ENCODE measurements at places on chromosomes 12 and 14. TPM values are rescaled to one million over a fixed set of nuclear protein-coding genes. Genes with fewer than 3 reads are reported as not detected.

GRCh38 chr12:126507231-126507630 lies 1442.0 kb downstream of the AACS start:
- no peaks in the 10 kb centered on the region for H3K36me3 ChIP-seq
- DNase-seq = no peak
- H3K4me1 ChIP-seq = no peaks in the 10 kb centered on the region
- H3K27me3 ChIP-seq = no peaks in the 10 kb centered on the region
- H3K4me3 ChIP-seq = no peak overlapping the region

Gene ZC3H14
- total RNA-seq = 65.1 TPM

Gene SLC5A8
- total RNA-seq = not detected

GRCh38 chr14:103386713-103387329 lies 1.6 kb downstream of the MARK3 start:
- 0 out of 2 replicates have a peak, but pooled peaks cover 1% of the 10 kb centered on the region for H3K27me3 ChIP-seq
- no peak for DNase-seq
- H3K27ac ChIP-seq = no peak overlapping the region
- no peaks in the 10 kb centered on the region for H3K36me3 ChIP-seq

Gene SPTB
- not detected for total RNA-seq

Gene ACYP1
- 11.1 TPM for total RNA-seq

DNA sequence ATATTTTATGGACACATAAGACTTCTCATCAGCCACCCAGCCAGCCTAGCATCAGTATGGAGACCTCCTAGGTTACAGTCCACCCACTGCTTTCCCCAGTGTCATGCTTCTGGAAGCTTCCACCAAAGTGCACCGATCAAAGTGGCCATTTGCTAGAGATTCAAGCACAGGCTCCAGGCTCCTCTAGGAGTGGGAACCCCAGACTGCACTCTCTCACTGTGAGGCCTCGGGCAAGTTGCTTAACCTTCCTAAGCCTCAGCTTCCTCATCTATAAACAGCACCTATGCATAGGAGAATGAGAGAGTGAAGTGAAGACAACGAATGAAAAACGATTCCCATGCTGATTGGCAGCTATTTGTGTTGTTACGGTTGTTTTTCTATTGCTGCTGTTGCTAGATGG lies 94.4 kb downstream of the DICER1 start:
- no peak for DNase-seq
- no peaks in the 10 kb centered on the region for H3K36me3 ChIP-seq
- peaks cover 7% of the 10 kb centered on the region for H3K27me3 ChIP-seq
- no peak overlapping the region for H3K27ac ChIP-seq
- no peak overlapping the region for H3K4me3 ChIP-seq
- H3K4me1 ChIP-seq = no peaks in the 10 kb centered on the region

DNA sequence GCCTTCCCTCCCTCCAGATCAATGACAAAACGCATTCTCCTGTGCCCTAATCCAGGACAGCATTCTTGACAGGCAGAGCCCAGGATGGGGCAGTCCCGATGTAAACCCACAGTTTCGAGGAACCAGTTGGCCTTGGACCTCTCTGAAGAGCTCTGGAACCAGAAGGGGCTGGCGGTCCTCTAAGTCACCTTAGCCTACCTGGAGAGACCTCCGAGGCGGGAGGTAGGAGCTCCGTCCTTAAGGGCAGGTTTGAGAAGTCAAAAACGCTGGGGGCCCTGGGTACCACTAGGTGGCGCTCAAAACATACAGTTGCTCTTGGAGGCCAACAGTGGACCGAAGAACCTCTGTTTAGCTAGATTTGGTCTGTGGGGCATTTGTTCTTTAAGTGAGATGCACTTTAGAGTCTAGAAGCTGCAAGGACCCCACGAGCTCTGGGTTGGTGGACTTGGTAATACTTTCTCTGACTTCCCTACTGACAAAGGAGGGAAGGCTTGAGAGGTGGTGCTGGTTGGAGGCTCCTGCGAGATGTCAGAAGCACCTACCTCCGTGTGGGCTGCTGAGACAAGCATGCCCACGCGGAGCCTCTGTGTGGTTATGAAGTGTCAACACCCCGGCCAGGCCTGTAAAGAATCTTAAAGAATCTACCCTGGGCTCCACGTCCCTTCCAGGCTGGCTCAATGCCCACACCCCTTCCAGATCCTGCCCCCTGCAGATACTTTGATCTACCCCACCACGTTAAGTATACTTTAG lies 74.8 kb upstream of the CHST11 start:
- no peaks in the 10 kb centered on the region for H3K27me3 ChIP-seq
- no peak overlapping the region for H3K27ac ChIP-seq
- no peaks in the 10 kb centered on the region for H3K4me1 ChIP-seq
- no peak overlapping the region for H3K4me3 ChIP-seq
- no peaks in the 10 kb centered on the region for H3K36me3 ChIP-seq

Gene CPNE8
- 3.6 TPM for total RNA-seq

DNA sequence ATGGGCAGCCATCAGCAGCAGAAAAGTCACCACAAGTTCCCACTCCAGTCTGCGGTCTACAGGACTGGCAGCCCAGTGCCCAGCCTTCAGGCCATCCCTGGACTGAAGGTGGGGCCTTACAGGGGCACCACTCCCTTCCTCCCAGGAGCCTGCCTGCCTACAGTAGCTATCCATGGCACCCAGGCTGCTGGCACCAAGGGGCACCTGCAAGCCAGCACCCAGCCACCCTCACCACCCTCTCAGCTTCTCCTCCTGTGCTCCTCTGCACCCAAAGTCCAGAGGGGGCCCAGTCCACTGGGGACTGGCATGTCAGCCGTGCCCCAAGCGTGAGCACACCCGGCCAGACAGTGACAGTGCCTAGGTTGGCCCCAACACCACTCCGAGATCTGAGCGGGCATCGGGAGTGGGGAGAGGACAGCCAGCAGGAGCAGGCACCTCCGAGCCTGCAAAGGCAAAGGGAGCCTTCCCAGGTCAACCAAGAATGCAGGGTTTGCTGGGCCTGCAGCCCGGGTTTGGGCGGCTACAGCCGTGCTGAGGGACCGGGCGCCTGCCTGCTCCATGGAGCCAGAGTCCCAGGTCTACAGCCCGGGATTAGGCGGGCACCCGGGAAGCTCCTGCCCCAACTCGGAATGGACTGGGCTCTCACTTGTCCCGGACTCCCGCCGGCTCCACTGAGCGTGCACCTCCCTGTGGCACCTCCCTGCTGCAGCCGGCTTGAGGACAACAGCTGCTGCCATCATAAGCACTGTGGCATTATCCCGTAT lies 8.1 kb upstream of the OR6C65 start:
- H3K4me1 ChIP-seq = no peaks in the 10 kb centered on the region
- no peak for DNase-seq
- H3K36me3 ChIP-seq = no peaks in the 10 kb centered on the region
- no peak overlapping the region for H3K27ac ChIP-seq
- no peaks in the 10 kb centered on the region for H3K27me3 ChIP-seq

GRCh38 chr14:89955022-89955744 lies 544 bp upstream of the TDP1 start:
- no peak for DNase-seq
- H3K4me1 ChIP-seq = peaks cover 26% of the 10 kb centered on the region
- no peaks in the 10 kb centered on the region for H3K36me3 ChIP-seq
- H3K4me3 ChIP-seq = peak overlapping the region; percentile 80
- H3K27ac ChIP-seq = peak overlapping the region; percentile 78
- H3K27me3 ChIP-seq = no peaks in the 10 kb centered on the region

DNA sequence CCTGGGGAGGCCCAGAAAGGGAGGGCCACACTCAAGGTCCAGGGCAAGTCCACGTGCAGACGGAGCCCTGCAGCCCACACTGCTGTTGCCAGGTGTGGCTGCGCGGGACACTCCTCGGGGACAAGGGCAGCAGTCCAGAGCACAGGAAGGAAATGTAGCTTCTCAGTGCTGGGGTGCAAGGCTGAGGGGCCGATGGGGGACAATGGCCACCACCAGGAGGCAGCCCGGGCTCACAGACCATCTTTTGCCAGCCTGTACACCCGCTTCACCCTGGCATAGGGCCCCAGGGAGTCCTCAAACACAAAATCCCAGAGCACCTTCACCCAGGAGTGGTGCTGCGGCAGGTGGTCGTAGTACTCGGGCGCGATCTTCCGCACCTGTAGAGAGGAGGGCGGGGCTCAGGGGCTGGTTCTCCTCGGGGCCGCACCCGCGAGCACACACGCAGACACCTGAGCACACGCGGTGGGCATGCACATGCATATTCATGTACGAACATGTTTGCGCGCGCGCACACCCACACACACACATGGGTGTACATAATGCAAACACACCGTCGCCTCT lies 12.8 kb downstream of the DEGS2 start:
- H3K36me3 ChIP-seq = no peaks in the 10 kb centered on the region
- H3K27me3 ChIP-seq = no peaks in the 10 kb centered on the region
- peaks cover 60% of the 10 kb centered on the region for H3K4me1 ChIP-seq
- no peak overlapping the region for H3K4me3 ChIP-seq
- DNase-seq = no peak

Gene NPAS3
- not detected for total RNA-seq

DNA sequence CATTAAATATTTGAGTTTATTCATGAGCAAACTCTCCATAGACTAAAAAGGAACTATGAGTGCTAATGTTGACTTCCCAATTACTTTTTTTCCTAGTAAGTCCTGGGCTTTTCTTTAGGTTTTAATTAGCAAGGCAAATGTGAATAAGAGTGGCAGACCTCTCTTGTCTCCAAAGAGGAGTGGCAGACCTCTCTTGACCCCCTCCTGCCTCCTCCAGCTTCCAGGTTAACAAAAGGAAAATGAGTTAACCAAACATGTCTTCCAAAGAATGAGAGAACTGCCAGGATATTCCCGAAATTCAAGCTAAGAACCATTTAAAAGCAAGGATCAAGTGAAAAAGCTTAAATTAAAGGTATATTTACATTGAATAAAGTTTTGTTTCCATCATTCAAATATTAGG lies 253.2 kb downstream of the MDGA2 start:
- DNase-seq = no peak
- no peaks in the 10 kb centered on the region for H3K4me1 ChIP-seq
- no peaks in the 10 kb centered on the region for H3K36me3 ChIP-seq
- no peak overlapping the region for H3K27ac ChIP-seq
- no peaks in the 10 kb centered on the region for H3K27me3 ChIP-seq

GRCh38 chr12:128554546-128555304 lies 269.0 kb downstream of the SLC15A4 start:
- H3K36me3 ChIP-seq = no peaks in the 10 kb centered on the region
- no peak overlapping the region for H3K27ac ChIP-seq
- no peaks in the 10 kb centered on the region for H3K4me1 ChIP-seq

GRCh38 chr12:109923481-109924245 lies 23.6 kb downstream of the TCHP start:
- no peak for DNase-seq
- H3K27me3 ChIP-seq = no peaks in the 10 kb centered on the region
- H3K27ac ChIP-seq = no peak overlapping the region
- peaks cover 11% of the 10 kb centered on the region for H3K4me1 ChIP-seq

Gene KRT79
- not detected for total RNA-seq

Gene OTX2
- not detected for total RNA-seq

GRCh38 chr12:8088574-8088973 lies 6.5 kb downstream of the NECAP1 start:
- DNase-seq = no peak
- H3K4me3 ChIP-seq = no peak overlapping the region
- peaks cover 8% of the 10 kb centered on the region for H3K36me3 ChIP-seq
- peaks cover 10% of the 10 kb centered on the region for H3K4me1 ChIP-seq
- H3K27ac ChIP-seq = no peak overlapping the region
- no peaks in the 10 kb centered on the region for H3K27me3 ChIP-seq

Gene PMEL
- total RNA-seq = 0.49 TPM

- no peak for DNase-seq
- no peak overlapping the region for H3K27ac ChIP-seq
Observed at GRCh38 chr14:50362764-50363713, 33.6 kb downstream of the CDKL1 start.

Gene P2RX2
- not detected for total RNA-seq

DNA sequence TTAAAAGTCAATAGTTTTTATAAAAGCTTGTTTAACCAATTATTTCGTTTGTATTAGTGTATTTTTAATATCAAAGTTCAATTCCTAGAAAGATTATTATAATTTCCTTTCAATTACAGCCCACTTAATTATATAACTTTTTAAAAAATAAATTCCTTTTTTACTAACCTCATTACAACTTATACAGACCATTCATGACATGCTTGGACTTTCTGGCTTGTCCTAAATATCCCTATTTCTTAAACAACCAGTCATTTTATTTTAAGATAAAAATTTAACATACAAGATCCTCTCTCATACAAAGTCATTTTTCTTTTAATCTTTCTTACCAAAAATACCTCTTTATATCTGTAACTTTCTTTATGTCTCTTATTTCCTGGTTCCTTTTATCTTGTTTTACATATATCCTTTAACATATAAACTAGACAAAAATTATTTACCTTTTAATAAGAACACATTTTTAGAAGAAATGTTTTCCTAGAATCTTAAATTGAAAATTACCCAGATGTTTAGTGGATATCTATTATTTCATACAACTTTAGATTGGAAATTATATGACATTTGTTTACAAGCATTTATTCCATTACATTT lies 10.4 kb upstream of the TMEM263 start:
- DNase-seq = no peak
- no peak overlapping the region for H3K27ac ChIP-seq
- no peak overlapping the region for H3K4me3 ChIP-seq
- no peaks in the 10 kb centered on the region for H3K36me3 ChIP-seq
- peaks cover 12% of the 10 kb centered on the region for H3K4me1 ChIP-seq

Gene TMEM132D
- not detected for total RNA-seq

DNA sequence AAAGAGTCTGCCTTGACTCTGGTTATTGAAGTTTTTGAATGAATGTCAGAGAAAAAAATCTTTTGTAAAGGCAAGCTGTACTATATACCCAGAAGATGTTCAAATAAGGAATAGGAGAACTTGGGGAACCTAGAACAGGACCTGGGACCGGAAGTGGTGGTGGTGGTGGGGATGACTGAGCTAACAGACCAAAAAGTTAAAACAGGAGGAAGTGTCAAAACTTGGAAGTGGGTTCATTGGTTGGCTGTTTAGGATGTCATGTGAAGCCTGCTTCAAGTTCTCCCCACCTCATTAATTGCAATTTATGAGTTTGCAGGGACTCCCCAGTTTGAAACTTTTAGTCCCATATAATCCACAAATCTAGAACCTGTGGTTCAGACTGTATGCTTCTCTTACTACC lies 26.2 kb downstream of the PLXNC1 start:
- no peak for DNase-seq
- no peaks in the 10 kb centered on the region for H3K36me3 ChIP-seq
- no peaks in the 10 kb centered on the region for H3K27me3 ChIP-seq
- H3K27ac ChIP-seq = no peak overlapping the region
- peaks cover 64% of the 10 kb centered on the region for H3K4me1 ChIP-seq

DNA sequence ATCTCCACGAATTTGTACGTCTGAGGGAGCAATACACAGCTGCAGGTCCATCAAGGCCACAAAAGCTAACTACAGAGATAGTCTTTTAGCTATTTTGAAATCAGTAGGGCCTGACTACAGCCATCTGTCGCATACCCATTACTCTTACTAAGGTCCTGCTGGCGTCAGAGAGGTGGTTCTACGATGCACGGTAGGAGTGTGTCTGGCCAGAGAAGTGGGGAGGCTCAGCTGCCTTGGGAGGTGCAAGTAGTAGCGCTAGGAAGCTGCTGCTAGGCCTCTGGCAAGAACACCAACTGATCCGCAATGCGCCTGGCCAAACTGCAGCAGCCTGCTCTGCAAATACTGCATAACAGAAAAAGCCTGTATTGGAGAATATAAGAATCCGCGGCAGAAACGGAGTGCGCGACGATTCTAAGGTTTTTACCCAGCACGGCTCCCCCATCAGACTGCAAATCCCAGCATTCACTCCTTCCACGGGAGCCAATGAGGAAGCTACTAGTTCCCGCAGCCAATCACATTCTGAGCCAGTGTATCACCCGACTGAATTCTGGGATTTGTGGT lies 743 bp upstream of the CAND1 start:
- peak overlapping the region; percentile 96 for H3K27ac ChIP-seq
- DNase-seq = peak; percentile 98

Gene STX2
- 12.4 TPM for total RNA-seq

- no peaks in the 10 kb centered on the region for H3K36me3 ChIP-seq
- H3K27ac ChIP-seq = no peak overlapping the region
- no peak overlapping the region for H3K4me3 ChIP-seq
Observed at GRCh38 chr14:59202031-59202430, 13.6 kb downstream of the DAAM1 start.

Gene LBHD2
- 0.72 TPM for total RNA-seq

All from HepG2 (cell line).